ENCODE measurements at places on chromosomes 3 and 15.

DNA sequence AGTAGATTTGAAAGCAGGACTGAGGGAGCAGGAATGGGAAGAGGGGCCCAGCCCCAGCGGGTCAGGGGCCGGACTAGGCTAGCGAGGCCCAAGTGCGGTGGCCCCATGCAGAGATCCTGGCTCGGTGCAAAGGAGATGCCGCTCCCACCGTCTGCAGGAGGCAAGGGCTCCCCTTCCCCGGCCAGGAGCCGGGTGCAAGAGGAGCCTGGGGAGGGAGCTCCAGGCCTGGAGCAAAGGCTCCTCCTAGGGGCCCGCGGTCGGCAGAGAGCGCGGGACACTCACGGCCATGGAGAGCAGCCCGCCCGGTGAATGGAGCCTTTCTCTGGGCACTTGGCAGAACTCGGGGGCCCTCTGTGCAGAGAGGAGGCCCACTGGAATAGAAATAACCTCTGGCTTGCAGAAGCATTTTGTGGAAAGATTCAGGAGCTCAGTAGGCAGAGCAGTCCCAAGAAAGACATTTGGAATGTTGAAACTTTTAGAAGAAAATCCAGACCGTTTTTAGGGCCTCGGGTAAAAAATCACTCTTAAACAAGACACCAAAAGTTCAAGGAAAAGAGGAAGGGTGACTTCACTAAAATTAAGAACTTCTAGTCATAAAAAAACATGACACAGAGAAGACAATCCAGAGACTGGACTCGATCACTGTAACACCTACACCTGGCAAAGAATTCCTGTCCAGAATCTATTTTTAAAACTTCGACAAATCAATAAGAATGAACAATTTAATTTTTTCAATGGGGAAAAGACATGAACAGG lies 43.0 kb upstream of the USP3 start:
- no peak for DNase-seq

- no peak for DNase-seq
Observed at GRCh38 chr15:69991551-69991980, 106.2 kb downstream of the TLE3 start.

- no peak for DNase-seq
Observed at GRCh38 chr15:25862472-25863110, 536 bp downstream of the ATP10A start.

DNA sequence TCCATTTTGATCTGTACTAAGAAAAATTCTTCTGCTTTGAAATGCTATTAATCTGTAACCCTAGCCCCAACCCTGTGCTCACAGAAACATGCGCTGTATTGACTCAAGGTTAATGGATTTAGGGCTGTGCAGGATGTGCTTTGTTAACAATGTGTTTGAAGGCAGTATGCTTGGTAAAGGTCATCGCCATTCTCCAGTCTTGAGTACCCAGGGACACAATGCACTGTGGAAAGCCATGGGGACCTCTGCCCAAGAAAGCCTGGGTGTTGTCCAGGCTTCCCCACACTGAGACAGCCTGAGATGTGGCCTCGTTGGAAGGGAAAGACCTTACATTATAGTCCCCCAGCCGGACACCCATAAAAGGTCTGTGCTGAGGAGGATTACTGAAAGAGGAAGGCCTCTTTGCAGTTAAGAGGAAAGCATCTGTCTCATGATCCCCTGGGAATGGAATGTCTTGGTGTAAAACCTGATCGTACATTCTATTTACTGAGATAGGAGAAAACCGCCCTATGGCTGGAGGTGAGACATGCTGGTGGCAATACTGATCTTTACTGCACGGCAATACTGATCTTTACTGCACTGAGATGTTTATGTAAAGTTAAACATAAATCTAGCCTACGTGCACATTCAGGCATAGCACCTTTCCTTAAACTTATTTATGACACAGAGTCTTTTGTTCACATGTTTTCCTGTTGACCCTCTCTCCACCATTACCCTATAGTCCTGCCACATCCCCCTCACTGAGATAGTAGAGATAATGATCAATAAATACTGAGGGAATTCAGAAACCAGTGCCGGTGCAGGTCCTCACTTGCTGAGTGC lies 6.3 kb downstream of the PIGZ start:
- DNase-seq = no peak

GRCh38 chr3:68876112-68876713 lies 56.1 kb downstream of the TAFA4 start:
- DNase-seq = peak; percentile 34

All from retinal pigment epithelial cell (primary cell).